Lower lobe of right lung (tissue), 2 donors: ENCODE measurements at places on chromosomes 2 and 18. TPM values are rescaled to one million over a fixed set of nuclear protein-coding genes. Genes with fewer than 3 reads are reported as not detected.

DNA sequence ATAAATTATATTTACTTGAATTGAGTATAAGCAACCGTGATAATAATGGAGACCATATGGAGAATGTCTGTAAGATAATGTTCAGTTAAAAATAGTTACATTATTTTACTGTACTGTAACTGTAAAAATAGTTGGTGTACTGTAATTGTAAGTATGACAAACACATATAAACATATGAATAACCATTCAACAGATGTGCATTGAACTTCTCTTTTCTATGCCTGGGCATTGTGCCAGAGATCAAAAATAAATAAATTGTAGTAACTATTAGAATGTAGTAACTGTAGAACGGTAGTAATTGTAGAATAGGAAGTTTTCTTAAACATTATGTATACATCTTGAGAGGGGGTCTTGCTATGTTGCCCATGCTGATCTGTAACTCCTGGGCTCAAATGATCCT, 287.4 kb upstream of the EPAS1 start:
- H3K4me1 ChIP-seq, result peaks cover 10% of the 10 kb centered on the region
- no peak overlapping the region for H3K4me3 ChIP-seq
- no peak overlapping the region for H3K27ac ChIP-seq
- H3K27me3 ChIP-seq, result no peaks in the 10 kb centered on the region
- H3K36me3 ChIP-seq, result peaks cover 54% of the 10 kb centered on the region

Gene UGT1A5
- 0.27 TPM for total RNA-seq

- no peaks in the 10 kb centered on the region for H3K4me1 ChIP-seq
- H3K36me3 ChIP-seq, result no peaks in the 10 kb centered on the region
- no peak overlapping the region for H3K4me3 ChIP-seq
- H3K27me3 ChIP-seq, result no peaks in the 10 kb centered on the region
These were observed 14.0 kb upstream of the ANKRD62 start for GRCh38 chr18:12079491-12080237.

DNA sequence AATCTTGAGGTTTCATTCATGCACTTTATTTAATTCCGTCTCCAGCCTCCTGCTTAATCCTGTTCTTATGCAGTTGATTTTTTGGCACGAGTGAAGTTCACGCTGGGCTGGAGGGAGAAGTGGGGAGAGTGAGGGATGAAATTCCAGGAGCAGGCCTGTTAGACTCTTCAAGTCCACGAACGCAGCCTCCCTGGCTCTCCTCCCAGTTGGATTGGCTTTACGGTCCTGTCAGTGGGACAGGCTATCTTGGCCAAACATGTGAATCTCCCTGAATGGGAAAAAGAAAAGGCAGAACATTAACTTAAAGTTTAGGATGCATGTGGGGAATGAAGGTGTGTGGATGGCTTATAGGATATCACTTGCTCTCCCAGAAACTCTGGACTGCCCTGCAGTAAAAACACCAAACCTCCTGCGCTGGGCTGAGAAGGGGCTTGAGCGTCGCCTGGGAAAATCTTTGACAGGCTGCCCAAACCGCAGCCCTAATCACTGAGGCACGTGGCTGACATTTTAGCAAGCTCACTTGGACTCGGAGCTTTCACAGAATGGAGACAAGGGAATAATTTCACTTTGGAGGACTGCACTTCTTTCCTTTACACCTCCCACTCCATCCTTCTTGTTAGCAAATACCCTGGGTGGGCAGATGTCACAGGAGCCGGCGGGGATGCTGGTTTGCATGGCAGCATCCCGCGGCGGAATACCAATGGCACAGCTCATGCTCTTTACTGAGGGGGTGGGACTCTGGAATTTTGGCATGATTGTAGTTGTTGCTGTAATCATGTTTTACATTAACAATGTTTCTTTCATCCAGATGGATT, 93.9 kb downstream of the ACKR3 start:
- H3K36me3 ChIP-seq, result no peaks in the 10 kb centered on the region
- H3K27me3 ChIP-seq, result no peaks in the 10 kb centered on the region
- no peak for DNase-seq
- H3K4me3 ChIP-seq, result no peak overlapping the region
- H3K27ac ChIP-seq, result no peak overlapping the region

Gene SLC9A4
- total RNA-seq, result not detected

DNA sequence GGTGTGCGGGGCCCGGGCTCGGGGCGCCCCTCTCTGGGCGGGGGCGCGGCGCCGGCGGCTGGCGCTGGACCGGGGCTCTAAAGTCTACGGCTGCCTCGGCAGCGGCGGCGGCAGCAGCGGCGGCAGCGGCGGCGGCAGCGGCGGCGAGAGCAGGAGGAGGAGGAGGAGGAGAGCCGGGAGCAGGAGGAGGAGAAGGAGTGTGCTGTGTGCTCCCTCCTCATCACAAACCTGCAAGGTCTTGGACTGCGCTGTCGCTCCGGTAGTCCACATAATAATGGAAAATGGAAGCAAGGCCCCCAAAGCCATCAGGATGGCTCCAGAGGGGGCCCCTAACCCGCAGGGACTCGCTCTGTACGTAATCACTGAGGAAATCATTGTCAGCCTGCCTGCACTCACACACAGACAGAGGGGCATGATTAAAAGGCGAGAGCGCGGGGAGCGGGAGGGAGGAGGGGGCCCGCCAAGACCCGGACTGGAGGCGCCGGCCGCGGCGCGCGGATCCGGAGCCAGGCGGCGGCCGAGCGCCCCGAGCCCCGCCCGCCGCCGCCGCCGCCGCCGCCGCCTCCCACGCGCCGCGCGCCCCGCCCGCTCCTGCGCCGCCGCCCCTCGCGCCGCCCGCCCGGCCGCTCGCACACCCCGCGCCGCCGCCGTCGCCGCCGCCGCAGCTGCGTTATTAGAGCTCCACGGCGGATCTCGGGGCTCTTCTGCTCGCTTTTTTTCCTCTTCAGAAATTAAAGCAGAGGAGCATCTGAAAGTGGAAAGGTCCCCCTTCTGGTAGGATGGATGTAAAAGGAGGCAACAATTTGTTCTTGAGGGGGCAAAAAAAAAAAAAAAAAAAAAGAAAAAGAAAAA, at the start of gene ZNF521:
TSS of gene ZNF521 (minus strand) at position 390 of the 852 bp plus-strand sequence. CDS start 1,220 bp downstream, outside the sequence.
- H3K36me3 ChIP-seq, result no peaks in the 10 kb centered on the region
- H3K27ac ChIP-seq, result peak within 1 kb of the TSS; percentile 82
- peaks cover 18% of the 10 kb centered on the region for H3K27me3 ChIP-seq
- DNase-seq, result peak; percentile 79
- H3K4me3 ChIP-seq, result peak within 1 kb of the TSS; percentile 78

DNA sequence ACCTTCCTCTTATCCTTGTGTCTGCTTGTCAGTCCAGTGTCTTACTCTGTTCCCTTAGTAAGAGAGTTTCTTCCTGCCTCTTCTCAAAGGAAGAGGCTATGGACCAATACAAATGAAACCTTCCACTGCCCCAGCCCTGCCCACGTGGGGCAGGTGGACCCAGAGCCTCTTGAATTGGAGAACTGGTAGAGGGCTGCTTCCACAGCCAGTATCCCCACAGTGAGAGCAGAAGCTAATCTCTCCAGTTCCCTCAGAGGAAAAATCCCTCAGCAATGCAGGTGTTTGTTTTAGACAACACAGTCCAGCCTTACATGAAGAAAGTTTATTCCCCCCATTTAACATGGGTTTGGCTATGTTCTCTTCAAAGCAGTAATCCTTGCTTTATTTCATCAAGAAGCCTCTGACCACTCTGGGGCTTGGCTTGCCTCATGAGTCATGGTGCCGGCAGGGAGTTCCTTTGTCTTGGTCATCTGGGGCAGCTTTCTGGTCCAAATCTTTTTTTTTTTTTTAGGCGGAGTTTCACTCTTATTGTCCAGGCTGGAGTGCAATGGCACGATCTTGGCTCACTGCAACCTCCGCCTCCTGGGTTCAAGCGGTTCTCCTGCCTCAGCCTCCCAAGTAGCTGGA, 6.5 kb upstream of the CYBRD1 start:
- no peak overlapping the region for H3K4me3 ChIP-seq
- peaks cover 5% of the 10 kb centered on the region for H3K4me1 ChIP-seq
- no peak for DNase-seq
- no peaks in the 10 kb centered on the region for H3K27me3 ChIP-seq

Gene RAX
- total RNA-seq, result not detected

Gene CRYGD
- not detected for total RNA-seq
